Breast epithelium (tissue), 4 donors: ENCODE measurements at places on chromosomes 5 and 9. TPM values are rescaled to one million over a fixed set of nuclear protein-coding genes. Genes with fewer than 3 reads are reported as not detected.

- no peak for DNase-seq
These were observed 90.4 kb upstream of the ANKRD55 start for GRCh38 chr5:56323505-56323904.

PCSK1 gene
- 0.59 TPM for total RNA-seq

- DNase-seq = no peak
These were observed 33.0 kb downstream of the EGFLAM start for GRCh38 chr5:38291355-38291754.

DNA sequence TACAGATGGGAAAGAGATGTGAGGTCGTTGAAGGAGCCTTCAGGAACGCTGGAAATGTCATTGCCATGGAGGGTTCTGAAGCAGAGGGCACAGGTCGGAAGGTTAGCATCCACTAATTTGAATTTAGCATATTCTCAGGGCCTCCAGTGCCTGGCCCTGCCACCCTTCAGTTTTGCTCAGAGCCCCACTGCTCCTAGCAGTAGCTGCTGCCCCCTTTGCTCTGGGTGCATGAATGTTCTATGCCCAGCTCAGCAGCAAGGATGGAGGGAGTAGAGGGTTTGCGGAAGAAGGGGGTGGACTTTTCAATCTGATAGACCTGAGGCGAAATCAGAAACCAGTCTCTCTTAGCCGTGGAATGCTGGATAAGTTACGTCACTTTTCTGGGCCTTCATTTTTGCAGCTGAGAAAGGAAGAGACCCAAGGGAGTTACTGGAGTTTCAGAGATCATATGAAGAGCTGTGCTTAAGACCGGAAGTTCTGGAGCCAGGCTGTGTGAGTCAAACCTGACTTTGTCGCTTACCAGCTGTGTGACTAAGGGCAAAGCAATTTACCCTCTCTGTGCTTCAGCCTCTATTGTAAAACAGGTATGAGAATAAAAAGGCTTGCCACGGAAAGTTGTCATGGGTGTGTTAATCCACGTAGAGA is 133.2 kb upstream of the PANK3 start:
- no peak for DNase-seq

CFAP157 gene
- total RNA-seq = 2.0 TPM

CYFIP2 gene
- 6.2 TPM for total RNA-seq

- no peak for DNase-seq
These were observed 679 bp downstream of the SLC6A7 start for GRCh38 chr5:150190503-150190979.

DNA sequence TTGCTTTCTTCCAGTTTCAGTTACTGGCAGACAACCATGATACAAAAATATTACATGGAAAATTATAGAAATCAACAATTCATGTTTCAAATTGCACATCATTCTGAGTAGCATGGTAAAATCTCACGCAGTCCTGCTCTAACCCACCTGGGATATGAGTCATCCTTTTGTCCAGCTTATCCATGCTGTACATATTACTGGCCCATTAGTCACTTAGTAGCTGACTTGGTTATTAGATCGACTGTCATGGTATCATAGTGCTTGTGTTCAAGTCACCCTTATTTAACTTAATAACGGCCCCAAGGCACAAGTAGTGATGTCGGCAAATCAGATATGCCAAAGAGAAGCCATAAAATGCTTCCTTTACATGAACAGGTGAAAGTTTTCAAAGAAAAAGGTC is 41.2 kb downstream of the NADK2 start:
- DNase-seq = no peak
